K562 (cell line): ENCODE measurements at places on chromosomes 5 and 9. TPM values are rescaled to one million over a fixed set of nuclear protein-coding genes. Genes with fewer than 3 reads are reported as not detected.

DNA sequence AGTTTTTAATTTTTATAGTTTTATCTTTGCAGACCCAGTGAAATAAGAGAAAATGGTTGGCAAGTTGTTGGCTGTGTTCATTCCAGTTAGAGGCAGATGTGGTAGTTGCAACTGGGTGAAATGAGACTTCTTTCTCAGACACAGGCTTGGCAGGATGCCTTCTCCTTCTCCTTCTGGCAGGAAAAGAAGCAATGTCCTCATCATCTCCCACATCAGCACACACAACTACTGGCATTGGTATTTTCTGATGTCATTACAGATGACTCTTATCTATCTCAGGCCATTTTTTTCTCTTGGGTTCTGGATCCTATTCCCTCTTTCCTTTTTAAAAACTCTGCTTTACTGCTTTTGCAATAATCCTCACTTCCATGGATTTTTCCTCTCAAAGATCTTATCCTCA lies 103.3 kb upstream of the EDIL3 start:
- no peak for DNase-seq

GRCh38 chr5:150215979-150216944 lies 26.4 kb downstream of the SLC6A7 start:
- peak; percentile 59 for DNase-seq

The SEPTIN8 gene
- polyA plus RNA-seq: 129 and 143 TPM in 2 replicates

The PCDHA1 gene
- not detected in 2 replicates for polyA plus RNA-seq

DNA sequence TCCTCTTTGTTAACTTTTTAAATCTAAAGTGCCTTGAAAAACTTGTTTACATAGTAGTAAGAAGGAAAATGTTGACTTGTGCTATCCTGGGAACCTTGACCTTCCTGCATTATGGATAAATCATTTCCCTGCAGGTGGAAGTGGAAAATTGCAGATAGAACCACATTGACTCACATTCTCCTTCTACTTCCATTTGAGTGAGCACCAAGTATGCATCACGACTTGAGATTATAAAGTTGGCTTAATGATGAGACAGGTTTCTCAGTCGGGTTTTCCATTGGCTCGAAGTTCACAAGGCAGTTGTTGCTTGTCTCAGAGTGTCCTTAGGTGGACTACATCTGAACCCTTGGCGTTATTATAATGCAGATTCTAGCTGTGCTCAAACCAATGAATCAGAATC lies 39.9 kb downstream of the DOCK8 start:
- no peak for DNase-seq

GRCh38 chr9:113543296-113543981 lies 79.9 kb downstream of the RGS3 start:
- no peak for DNase-seq

The ADGRD2 gene
- not detected in 2 replicates for polyA plus RNA-seq

DNA sequence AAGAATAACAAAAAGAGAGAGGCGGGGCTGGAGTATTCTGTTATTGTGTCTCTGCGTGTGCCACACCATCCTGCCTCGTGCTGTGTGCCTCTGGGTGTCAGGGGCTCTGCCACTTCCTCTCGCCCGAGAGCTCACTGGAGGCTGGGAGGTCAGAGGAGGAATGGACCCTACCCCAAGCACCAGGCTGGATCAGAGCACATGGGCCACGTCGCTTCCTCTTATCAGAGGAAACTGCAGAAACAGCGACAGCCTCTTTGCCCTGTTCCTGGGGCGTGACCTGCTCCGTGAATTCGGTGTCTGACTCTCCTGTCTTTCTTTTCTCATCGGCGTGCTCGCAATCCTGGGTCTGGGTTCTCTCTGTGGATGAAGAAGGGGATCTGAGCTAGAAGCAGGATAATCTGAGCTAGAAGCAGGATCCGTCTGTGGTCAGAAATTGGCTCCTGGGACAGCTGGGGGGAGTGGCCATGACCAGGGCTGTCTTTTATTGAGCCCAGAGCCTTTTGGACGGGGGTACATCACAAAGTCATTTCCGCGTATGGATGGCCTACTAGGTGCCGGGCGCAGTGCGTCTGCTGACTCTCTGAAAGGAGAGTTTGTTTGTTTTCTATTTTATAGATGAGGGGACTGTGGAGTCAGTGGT lies 150.3 kb upstream of the COL5A1 start:
- no peak for DNase-seq

The N4BP3 gene
- polyA plus RNA-seq: 4.0 and 4.7 TPM in 2 replicates

DNA sequence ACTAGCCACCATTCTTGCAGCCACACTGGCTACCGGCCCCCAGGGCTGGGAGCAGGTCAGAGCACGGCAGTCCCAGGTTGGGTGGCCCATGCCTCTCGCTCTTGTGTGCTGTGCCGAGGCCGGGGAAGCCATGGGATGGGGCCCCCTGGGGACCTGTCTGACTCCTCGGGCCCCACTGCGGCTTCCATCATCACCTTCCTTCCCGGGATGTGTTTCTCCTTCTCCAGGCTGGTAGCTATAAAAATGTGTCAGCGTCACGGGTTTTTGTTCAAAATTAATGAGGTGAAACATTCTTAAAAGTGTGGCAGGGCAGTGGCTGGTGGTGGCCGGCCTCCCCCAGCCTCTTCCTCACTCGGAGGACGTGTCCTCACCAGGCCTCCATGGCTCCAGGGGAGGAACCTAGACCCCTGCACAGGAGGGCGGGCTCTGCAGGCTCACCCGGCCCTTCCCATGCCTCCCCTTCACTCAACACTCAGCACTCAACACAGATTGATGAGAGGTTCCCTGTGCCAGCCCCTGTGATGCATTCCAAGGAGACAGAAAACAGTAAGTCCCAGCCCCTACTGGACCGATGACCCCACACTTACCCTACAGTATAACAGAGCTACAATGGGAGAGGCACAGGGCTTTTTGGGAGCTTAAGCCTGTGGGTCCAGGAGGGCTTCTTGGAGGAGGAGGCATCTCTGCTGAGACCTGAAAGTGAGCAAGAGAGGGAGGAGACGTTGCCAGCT lies 43.2 kb downstream of the PTGES start:
- no peak for DNase-seq

The SERF1A gene
- 0.38 and 3.2 TPM in 2 replicates for polyA plus RNA-seq

DNA sequence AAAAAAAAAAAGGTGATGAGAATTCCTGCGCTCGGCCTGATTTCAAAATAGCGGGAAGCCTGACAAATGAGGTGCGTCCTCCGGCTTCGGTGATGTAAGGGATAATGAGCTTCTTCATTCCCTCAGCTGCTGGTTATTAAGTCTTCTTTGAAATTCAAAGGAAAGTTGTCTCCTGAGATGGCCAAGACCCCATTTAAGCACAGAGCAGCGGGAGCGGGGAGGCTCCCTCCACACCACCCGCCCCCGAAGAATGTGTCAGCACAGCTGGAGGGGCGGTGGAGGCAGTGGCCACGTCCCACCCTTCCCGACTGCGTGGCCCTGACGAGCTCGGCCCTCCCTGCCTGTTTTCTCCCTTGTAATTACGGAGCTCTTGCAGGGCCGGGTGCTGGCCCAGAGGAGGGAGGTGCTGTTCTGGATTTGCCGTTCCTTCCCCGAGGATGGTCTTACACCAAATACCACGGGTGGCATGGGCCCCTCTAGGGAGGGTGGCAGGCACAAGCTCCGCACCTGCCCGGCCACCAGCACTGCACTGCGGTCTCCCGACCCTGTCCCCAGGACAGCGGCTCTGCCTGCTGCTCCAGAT lies 31.0 kb downstream of the SLC9A3 start:
- no peak for DNase-seq

DNA sequence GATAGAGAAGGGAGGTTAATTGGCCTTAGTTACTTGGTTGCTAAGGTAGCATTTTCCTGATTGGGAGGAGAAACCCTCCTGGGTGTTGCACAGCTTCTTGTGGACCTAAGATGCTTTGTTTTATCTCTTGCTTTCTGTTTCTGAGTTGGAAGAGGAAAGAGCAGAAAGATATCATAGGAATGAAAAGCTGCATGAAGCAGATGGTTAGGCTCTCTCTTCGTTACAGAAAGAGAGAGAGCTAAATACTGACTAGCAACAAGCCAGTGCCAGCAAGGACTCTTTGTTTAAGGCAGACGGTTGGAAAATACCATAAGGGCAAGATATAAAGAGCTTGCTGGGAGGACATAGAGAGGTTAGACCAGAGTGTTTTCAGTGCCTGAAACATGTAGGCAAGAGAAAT lies 103.1 kb downstream of the ATG10 start:
- DNase-seq: no peak

The MRPL22 gene
- polyA plus RNA-seq: 143 and 151 TPM in 2 replicates
